ENCODE measurements at places on chromosomes 16 and 17.

- no peak for DNase-seq
Observed at GRCh38 chr16:75024594-75024993, 25.8 kb downstream of the ZNRF1 start.

DNA sequence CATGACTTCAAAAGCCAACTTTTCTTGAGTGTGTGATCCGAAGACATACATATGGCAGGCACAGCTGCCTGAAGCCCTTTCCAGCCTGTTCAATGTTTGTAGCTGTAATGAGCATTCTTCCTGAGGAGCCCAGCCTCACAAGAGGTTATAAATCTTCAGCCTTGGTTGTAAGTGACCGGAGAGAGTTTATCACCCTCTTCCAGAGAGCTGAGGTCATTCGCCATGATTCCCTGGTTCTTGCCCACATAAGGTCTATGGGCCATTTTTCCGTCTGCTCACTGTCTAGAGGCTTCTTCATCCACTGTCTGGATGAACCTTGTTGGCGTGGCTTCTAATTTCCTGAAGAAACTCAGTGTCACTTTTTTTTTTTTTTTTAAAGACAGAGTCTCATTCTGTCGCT lies 9.7 kb upstream of the CSF3 start:
- DNase-seq = no peak

- DNase-seq = no peak
Observed at GRCh38 chr17:28112606-28113005, 70.1 kb downstream of the NLK start.

DNA sequence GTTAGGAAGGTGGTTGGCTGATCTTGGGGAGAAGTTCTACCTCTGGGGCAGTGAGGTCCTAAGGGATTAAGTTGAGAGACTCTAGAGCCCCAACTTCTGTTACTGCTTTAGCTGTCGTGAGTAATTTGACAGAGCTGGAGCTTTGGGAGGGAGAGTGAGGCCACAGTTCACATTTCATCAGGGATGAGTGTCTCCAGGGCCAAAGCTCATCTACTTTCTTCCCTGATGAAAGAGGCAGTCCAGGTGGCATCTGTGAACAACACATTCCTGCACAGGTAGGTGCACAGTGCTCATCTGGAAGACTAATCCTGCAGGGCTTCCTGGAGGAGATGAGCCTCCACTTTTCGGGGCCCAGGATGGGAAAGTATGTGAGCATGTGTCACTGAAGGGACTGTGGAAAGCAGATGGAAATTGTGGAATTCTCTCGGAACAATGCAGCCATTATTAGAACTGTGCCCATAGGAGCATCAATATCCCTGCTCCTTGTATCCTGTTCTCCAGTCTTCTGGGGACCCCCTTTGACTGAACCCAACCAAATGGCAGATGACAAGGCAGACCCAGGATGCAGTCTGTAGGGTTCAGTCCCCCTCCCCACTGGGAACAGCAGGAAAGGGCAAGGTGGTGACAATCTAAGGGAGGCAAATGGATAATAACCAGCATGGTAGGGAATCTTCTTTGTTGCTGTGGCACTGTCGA lies 9.0 kb downstream of the DYNLL2 start:
- DNase-seq = no peak

- DNase-seq = peak; percentile 68
Observed at GRCh38 chr17:3968886-3969524, 4.8 kb upstream of the ATP2A3 start.

DNA sequence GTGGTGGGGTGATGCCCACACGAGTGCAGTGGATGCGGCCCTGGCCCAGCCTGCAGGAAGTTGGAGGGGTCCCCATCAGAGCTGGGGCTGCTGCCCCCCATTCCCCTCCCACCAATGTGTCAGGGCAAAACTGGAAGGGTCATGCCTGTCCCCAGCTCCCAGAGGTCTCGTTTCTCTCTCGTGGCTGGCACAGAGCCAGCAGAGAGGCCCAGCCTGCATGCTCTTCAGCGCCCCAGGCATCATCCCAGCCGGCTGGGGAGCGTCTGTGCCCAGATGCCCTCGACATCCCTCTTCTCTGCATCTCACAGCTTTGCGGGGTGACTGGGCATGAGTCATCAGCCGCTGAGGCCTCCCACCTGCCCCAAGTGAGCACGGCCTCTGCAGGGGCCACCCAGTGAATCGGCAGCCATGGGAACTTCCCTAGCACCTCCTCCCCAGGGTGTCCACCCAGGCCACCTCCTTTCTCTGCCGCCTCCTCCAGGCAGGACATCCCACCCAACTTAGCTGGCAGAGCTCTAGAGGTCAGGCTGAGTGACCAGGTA lies 9.8 kb upstream of the CSNK1D start:
- no peak for DNase-seq

DNA sequence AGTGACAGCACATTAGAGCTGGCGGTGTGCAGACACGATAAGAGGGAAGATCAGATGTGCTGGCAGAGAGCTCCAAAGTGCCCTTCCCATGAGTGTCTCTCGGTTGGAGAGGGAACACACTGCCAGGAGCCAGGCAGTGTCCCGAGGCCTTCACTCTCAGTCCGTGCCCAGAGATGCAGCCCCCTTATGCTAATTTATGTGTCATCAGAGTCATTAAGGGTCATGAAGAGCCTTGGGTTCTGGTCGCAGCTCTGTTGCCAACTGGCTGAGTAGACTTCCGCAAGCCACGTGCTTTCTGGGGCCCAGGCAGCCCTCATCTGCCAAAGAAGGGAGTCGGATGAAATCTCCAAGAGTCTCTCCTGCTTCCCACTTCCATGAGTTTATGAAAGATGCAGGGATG lies 232.5 kb downstream of the MSI2 start:
- DNase-seq = no peak

- no peak for DNase-seq
Observed at GRCh38 chr17:44067545-44067940, 1.1 kb upstream of the LSM12 start.

DNA sequence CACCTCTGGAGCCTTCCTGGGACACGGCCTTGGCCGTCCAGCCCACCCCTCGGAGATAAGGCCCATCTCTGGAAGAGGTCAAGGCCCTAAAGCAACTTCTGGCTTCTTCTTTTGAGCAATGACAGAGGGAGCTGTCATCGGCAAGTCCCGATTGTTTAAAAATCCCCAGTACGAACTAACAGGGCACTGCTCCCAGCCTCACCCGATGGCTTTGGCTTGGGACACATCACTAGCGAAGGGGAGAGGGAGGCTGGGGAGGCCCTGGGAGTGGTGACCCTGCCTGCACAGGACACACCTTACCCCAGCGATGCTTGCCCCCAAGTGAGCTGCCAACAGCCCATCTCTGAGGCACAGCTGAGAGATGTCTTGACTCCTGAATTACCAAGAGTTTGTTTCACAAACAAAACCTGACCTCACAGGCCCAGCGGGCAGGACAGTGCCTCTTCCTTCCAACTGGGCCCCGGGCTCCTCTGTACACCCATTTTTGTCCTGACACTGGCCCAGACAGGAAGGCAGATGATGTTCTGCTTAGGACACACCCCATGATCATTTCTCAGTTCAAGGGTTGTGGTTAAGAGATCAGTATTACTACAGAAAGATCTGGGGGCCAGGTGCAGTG lies 4.8 kb downstream of the SYNGR2 start:
- no peak for DNase-seq

- DNase-seq = peak; percentile 74
Observed at GRCh38 chr17:38870259-38871165, 654 bp downstream of the LASP1 start.

GRCh38 chr16:12163970-12164369 lies 187.4 kb downstream of the SNX29 start:
- DNase-seq = no peak

- no peak for DNase-seq
Observed at GRCh38 chr16:19431636-19432340, 14.1 kb downstream of the TMC5 start.

DNA sequence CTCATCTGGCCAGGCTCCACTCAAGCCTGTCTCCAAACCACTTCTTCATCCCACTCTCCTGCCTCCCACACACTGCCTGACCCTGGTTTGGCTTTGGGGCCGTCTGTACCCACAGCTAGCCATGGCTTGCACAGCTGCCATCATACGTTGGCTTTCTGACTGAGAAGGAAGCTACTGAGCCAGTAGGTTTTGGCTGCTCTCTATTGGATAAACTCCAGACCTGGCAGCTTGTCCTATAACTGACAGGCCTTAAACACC lies 3.9 kb downstream of the MIF4GD start:
- no peak for DNase-seq

GRCh38 chr16:55508271-55508921 lies 476 bp upstream of the LPCAT2 start:
- DNase-seq = no peak

GRCh38 chr17:79797492-79798298 lies 818 bp upstream of the CBX8 start:
- DNase-seq = no peak

GRCh38 chr17:31568121-31568520 lies 176.6 kb downstream of the RAB11FIP4 start:
- no peak for DNase-seq

DNA sequence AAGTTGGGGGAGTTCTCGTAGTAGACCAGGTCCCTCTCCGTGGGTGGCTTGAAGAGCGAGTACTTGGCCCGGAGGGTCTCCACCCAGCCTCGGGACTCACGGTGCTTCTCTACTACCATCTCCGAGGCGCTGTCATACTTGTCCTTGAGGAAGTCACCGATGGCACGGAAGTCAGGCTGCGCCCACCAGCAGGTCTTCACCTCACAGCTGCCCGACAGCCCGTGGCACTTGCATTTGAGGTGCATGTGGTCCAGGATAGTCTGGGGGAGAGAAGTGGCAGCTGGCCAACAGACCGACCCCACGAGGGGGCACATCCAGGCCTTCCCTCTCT lies 50.0 kb downstream of the WNT3 start:
- no peak for DNase-seq

DNA sequence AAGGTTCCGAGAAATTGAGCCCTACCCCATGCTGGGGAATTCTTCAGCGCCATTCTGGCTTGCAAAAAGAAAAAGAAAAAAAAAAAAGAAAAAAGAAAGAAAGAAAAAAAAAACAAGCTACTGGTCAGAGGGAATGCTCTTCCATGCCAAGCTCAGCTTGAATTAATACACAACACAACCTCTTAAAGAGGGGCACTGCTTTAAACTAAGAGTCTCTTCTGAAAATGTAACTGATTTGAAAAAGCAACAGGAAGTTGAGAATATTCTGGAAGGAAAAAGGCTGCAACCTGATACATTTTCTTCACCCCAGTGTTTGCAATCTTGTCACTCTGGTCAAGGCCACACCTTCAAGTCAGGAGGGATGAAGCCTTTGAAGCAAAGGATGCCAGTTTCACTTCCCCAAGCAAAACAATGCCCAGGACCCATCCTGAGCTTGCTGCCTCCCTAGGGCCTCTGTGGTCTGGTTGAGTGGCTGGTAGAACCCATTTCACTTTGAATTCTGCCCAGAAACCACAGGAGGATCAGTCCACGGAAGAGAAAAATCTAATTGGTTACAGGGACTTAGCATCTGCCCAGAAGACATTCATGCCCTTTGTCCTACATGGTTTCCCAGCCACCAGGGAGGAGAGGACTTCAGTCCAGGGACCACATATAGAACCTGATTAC lies 389.7 kb downstream of the SOX9 start:
- DNase-seq = no peak

Measured in CMK (cell line).